Activated gamma-delta T cell (primary cell): ENCODE measurements at places on chromosomes 13 and 19.

DNA sequence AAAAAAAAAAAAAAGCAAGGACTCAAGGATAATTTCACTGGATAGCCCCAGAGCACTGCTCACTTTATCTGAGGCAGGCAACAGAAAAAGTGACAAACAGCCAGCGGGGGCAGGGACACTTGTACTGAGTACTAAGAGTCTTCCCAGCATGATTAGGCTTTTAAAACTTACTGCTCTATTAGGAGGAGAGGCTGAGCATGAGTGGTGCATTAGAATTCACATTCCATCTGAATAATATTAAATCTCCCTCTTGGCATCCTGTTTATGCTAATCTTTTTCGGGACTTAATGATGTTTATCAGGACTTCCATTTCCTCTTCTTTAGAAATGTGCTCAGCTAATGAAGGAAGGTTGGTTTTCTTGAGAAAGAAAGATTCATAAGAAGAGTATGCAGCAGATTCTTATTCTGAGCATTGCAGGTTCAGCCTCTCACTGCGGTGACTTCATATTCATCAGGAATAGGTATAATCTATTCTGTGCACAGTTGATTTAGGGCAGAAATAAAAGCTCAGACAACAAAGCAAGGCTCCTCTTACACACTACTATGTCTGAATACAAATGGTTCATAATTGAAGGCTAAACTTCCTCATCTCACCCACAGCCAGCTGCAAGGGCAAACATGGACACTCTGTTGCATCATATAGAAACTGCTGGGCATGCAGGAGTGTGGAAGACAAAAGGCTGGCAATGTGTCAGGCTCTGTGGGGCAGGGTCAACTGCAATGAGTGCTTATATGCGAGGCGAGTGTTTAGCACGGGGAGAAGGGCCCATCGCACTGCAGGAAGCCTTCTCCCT lies 107.0 kb downstream of the KL start:
- no peak for DNase-seq

- no peak for DNase-seq
Observed at GRCh38 chr19:3163230-3163886, 15.2 kb upstream of the S1PR4 start.

- DNase-seq, result no peak
Observed at GRCh38 chr13:111898956-111899713, 167.8 kb upstream of the SOX1 start.

DNA sequence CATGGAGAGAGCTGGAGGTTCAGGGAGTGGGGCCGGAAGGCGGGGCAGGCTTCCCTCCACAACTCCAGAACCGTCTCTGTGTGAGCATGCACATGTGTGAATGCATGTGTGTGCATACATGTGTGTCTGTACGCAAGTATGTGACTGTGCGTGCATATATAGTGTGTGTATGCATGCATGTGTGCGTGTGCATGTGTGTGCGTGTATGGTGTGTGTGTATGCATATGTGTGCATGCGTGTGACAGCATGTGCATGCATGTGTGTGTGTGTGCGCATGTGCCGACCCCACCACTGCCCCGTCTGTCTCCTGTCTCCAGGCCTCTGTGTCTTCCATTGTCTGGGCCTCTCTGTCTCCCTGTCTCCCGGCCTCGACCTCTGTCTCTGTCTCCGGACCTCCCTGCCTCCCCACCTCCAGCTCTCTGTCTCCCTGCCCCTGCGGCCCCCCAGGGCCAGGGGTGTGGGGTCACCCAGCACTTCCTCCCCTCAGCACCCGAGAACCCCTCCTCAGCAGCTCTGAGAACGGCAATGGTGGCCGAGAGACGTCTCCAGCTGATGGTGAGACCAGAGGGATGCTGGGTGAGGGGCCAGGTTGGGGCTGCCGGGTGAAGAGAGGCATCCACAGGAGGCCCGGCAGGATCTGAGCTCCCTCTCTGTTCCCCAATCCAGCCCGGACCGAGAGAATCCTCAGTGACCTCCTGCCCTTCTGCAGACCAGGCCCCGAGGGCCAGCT lies 22.5 kb downstream of the ARHGEF1 start:
- no peak for DNase-seq

- no peak for DNase-seq
Observed at GRCh38 chr13:92739306-92739818, 487.2 kb upstream of the GPC6 start.
